ENCODE measurements at places on chromosomes 11 and 22. TPM values are rescaled to one million over a fixed set of nuclear protein-coding genes. Genes with fewer than 3 reads are reported as not detected.

SMPD1 gene
- 32.9 TPM for total RNA-seq

OR52A1 gene
- not detected for total RNA-seq

MYO18B gene
- total RNA-seq: 0.34 TPM

IGLL1 gene
- not detected for total RNA-seq

OR51E1 gene
- total RNA-seq: 0.86 TPM

SCGB1D2 gene
- total RNA-seq: not detected

C22orf31 gene
- not detected for total RNA-seq

ARHGAP42 gene
- 32.6 TPM for total RNA-seq

STK33 gene
- total RNA-seq: 13.1 TPM

TREH gene
- total RNA-seq: 0.44 TPM

RIBC2 gene
- 2.1 TPM for total RNA-seq

OR4C11 gene
- total RNA-seq: not detected

SHANK3 gene
- 37.1 TPM for total RNA-seq

CATSPERZ gene
- not detected for total RNA-seq

PIK3C2A gene
- 97.3 TPM for total RNA-seq

TMEM151A gene
- total RNA-seq: not detected

SCGB1A1 gene
- total RNA-seq: not detected

UPB1 gene
- total RNA-seq: 0.26 TPM

SUSD2 gene
- total RNA-seq: 8.3 TPM

SLC22A12 gene
- not detected for total RNA-seq

PLAAT2 gene
- 1.1 TPM for total RNA-seq

KRTAP5-7 gene
- total RNA-seq: 5.8 TPM

PTS gene
- 44.5 TPM for total RNA-seq

TMEM191B gene
- 1.5 TPM for total RNA-seq

ZNF214 gene
- 4.3 TPM for total RNA-seq

RIMBP3C gene
- total RNA-seq: 0.29 TPM

MFNG gene
- 20.3 TPM for total RNA-seq

IRAG1 gene
- 75.5 TPM for total RNA-seq

ACTN3 gene
- total RNA-seq: 0.16 TPM

FOLR3 gene
- not detected for total RNA-seq

GAL3ST3 gene
- not detected for total RNA-seq

MAPK11 gene
- total RNA-seq: 15.4 TPM

MFRP gene
- not detected for total RNA-seq

APIP gene
- total RNA-seq: 34.3 TPM

SLC35F2 gene
- total RNA-seq: 8.0 TPM

IGSF22 gene
- 4.1 TPM for total RNA-seq

UFD1 gene
- total RNA-seq: 47.6 TPM

ACR gene
- 1.7 TPM for total RNA-seq

UBQLNL gene
- 1.4 TPM for total RNA-seq

TPBGL gene
- 0.26 TPM for total RNA-seq

ARHGAP8 gene
- total RNA-seq: 33.7 TPM

CCDC134 gene
- 10.4 TPM for total RNA-seq

SAC3D1 gene
- total RNA-seq: 4.5 TPM

CD248 gene
- total RNA-seq: 49.2 TPM

CHRM1 gene
- total RNA-seq: not detected

FANCF gene
- total RNA-seq: 17.9 TPM

VSIG10L2 gene
- 0.75 TPM for total RNA-seq

MS4A14 gene
- total RNA-seq: 1.5 TPM

TRPM5 gene
- 0.60 TPM for total RNA-seq

LRRC10B gene
- total RNA-seq: 0.89 TPM

ST3GAL4 gene
- 46.4 TPM for total RNA-seq

TIMM10 gene
- 50.5 TPM for total RNA-seq

SLC16A8 gene
- 0.26 TPM for total RNA-seq

PAMR1 gene
- 14.7 TPM for total RNA-seq

MS4A6A gene
- 51.1 TPM for total RNA-seq

PATE4 gene
- total RNA-seq: not detected

GGTLC3 gene
- 0.57 TPM for total RNA-seq

PHF21B gene
- 3.9 TPM for total RNA-seq

Measured in ureter (tissue), 1 donor.